ENCODE measurements at places on chromosomes 3 and 15. TPM values are rescaled to one million over a fixed set of nuclear protein-coding genes. Genes with fewer than 3 reads are reported as not detected.
A peak's percentile ranks its signal among the peaks of the same experiment; 100 is the strongest.

DNA sequence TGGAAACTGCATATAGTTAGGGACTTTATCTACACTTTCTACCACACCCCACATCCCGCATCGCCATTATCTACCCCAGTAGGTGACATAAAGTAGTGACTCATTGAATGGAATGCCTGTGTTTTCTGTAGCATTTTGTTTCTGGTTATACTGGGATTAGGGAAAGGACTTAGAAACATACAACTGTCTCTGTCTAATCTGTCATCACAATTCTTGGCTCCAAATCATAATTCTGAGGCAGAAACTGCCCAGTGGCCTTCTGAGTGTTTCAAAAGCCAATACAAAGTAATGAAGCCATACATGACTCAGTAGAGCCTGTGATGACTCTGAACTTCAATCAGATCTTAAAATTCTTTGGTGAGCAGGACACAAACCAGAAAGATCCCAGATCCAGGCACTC lies 115.7 kb upstream of the CHRM5 start:
- H3K27ac ChIP-seq: no peak overlapping the region
- H3K36me3 ChIP-seq: no peaks in the 10 kb centered on the region
- no peak for DNase-seq
- no peak overlapping the region for H3K4me3 ChIP-seq
- no peaks in the 10 kb centered on the region for H3K27me3 ChIP-seq

- H3K36me3 ChIP-seq: no peaks in the 10 kb centered on the region
- no peak overlapping the region for H3K4me3 ChIP-seq
- no peaks in the 10 kb centered on the region for H3K4me1 ChIP-seq
- no peak overlapping the region for H3K27ac ChIP-seq
- H3K27me3 ChIP-seq: no peaks in the 10 kb centered on the region
Observed at GRCh38 chr3:30393079-30393478, 213.3 kb upstream of the TGFBR2 start.

DNA sequence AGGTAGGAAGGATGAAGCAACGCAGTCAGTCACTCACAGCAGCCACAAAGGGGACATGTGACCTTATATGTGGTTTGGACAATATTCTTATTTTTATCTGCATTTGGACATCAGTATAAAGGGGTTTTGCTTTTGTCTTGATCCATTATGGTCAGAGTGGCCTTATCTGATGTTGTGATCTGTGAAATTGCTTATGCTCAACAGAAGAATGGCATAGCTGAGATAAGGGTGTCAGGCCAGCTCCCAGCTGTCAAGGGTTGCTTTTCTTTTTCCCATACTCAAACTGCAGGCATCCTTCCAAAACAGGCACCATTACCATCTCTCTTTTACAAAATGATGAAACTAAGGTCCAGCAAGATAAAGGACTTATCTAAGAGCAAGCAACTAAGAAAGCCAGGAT lies 28.1 kb downstream of the DCLK3 start:
- H3K27me3 ChIP-seq: no peaks in the 10 kb centered on the region
- peaks cover 6% of the 10 kb centered on the region for H3K4me1 ChIP-seq
- DNase-seq: no peak
- H3K27ac ChIP-seq: no peak overlapping the region
- no peaks in the 10 kb centered on the region for H3K36me3 ChIP-seq

GRCh38 chr3:59424268-59425010 lies 374.6 kb upstream of the CFAP20DC start:
- H3K4me3 ChIP-seq: no peak overlapping the region
- no peaks in the 10 kb centered on the region for H3K36me3 ChIP-seq
- no peak overlapping the region for H3K27ac ChIP-seq
- H3K4me1 ChIP-seq: peaks cover 6% of the 10 kb centered on the region
- H3K27me3 ChIP-seq: no peaks in the 10 kb centered on the region

GRCh38 chr15:46552316-46552715 lies 917.5 kb downstream of the SQOR start:
- H3K27me3 ChIP-seq: no peaks in the 10 kb centered on the region
- H3K4me3 ChIP-seq: no peak overlapping the region
- H3K27ac ChIP-seq: no peak overlapping the region
- H3K36me3 ChIP-seq: no peaks in the 10 kb centered on the region
- no peak for DNase-seq
- H3K4me1 ChIP-seq: no peaks in the 10 kb centered on the region

DNA sequence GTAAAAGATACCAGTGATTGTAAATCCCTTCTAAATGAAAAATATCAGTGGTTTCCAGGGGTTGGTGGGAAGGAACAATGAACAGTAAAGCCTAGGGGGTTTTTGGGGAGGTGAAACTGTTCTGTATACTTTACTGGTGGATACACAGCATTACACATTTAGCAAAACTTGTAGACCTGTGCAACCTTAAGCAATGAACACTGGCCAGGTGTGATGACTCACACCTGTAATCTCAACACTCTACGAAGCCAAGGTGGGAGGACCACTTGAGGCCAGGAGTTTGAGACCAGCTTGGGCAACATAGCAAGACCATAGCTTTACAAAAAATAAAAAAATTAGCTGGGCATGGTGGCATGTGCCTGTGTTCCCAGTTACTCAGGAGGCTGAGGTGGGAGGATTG lies 1.8 kb downstream of the CCDC13 start:
- no peaks in the 10 kb centered on the region for H3K36me3 ChIP-seq
- peaks cover 14% of the 10 kb centered on the region for H3K4me1 ChIP-seq
- no peak overlapping the region for H3K27ac ChIP-seq
- DNase-seq: no peak
- H3K27me3 ChIP-seq: no peaks in the 10 kb centered on the region
- no peak overlapping the region for H3K4me3 ChIP-seq

DNA sequence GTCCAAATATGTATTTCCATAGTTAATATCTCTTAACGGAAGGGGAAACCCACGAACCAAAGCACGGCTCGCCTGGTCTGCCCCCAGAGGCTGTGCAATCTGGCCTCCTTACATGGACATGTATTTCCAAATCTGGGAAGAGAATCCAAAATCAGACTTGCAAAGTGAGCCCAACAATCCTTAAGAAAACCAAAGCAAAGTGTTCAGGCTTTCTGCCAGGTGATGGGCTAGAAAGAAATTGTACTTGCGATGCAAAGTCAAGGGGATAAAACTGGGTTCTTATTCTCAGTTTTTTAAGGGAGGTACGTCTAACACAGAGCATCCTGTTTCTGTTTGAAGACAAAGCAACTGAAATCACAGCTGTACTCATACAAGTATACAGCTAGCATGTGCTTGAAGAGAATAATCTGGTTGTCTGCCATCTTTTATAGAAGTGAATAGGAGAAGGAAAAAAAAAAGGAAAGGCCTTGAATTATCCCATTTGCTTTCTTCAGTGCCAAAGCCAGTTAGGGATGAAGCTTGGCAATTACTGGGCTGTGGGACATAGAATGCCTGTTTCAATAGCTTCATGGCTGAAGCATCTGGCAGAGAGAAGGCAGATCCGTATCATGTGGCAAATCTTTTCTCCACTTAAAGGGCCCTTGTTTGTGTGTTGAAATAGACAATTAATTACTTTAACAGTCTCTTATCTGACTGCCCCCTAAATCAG lies 48.4 kb downstream of the LRIG1 start:
- no peak overlapping the region for H3K4me3 ChIP-seq
- no peaks in the 10 kb centered on the region for H3K27me3 ChIP-seq
- peaks cover 58% of the 10 kb centered on the region for H3K4me1 ChIP-seq
- H3K36me3 ChIP-seq: peaks cover 10% of the 10 kb centered on the region
- H3K27ac ChIP-seq: peak overlapping the region; percentile 27

GRCh38 chr3:51710631-51711351 lies 3.9 kb downstream of the GRM2 start:
- H3K36me3 ChIP-seq: no peaks in the 10 kb centered on the region
- DNase-seq: peak; percentile 25
- no peak overlapping the region for H3K4me3 ChIP-seq
- no peak overlapping the region for H3K27ac ChIP-seq

DNA sequence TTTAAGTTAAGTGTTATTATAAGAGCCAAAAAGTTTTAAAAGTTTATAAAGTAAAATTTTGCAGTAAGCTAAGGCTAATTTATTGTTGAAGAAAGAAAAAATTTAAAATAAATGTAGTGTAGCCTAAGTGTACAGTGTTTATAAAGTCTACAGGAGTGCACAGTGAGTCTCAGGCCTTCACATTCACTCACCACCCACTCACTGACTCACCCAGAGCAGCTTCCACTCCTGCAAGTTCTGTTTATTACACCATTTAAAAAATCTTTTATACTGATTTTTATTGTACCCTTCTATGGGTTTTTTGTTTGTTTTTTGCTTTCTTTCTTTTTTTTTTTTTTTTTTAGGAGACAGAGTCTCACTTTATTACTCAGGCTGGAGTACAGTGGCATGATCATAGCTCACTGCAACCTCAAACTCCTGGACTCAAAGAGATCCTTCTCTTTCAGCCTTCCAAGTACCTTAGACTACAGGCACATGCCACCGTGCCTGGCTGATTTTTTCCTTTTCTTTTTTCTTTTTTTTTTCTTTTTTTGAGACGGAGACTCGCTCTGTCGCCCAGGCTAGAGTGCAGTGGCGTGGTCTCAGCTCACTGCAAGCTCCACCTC lies 25.9 kb downstream of the CSTA start:
- H3K4me1 ChIP-seq: peaks cover 3% of the 10 kb centered on the region
- H3K27me3 ChIP-seq: no peaks in the 10 kb centered on the region
- H3K4me3 ChIP-seq: no peak overlapping the region
- H3K27ac ChIP-seq: no peak overlapping the region

Gene KLHL6
- 1.4 TPM for total RNA-seq

Gene GOLGA6L7
- not detected for total RNA-seq

Gene MAGEF1
- 16.8 TPM for total RNA-seq

Gene IGSF11
- 2.0 TPM for total RNA-seq

Gene CFAP100
- total RNA-seq: not detected

Gene TMCO5A
- total RNA-seq: not detected

Gene ACTC1
- 0.56 TPM for total RNA-seq
